PC-9 (cell line): ENCODE measurements at places on chromosomes 5 and 9. TPM values are rescaled to one million over a fixed set of nuclear protein-coding genes. Genes with fewer than 3 reads are reported as not detected.

DNA sequence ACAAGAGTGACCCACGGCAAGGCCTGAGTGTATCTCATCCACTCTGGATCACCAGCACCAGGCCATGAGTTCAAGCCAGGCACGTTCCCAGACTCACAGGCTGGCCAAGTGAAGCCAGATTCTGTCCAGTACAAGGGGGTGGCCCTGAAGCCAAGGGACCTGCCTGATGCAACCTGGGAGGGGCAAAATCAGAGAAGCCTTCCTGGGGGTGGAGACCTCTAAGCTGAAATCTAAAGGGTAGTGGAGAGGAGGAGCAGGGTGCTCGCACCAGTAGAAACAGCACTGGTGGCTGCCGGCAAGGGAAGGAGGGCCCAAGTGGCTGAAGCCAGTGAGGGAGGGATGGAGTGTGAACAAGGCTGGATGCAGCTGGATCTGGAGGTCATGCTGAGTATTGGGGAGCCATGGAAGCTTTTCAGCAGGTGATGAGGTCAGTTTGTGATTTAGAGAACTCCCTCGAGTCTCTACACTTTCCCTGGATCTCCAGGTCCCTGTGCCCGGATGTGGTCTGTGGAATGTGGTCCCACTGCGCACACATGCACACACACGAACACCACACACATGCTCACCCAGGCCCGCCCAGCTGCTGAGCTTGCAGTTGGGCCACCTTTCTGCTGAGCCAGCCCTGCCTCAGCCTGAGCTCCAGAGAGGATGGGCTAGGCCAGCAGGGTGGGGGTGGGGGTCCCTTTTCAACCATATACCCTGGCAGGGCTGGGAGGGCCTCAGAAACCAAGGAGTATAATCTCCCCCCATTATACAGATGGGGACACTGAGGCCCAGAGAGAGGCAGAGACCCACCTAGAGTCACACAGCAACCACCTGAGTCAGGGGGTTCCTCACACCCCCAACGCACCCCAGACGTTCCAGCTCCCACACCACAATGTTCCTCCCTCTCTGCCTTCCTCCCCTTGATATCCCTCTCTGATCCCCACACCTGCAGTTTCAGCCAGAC lies 1.6 kb downstream of the PIP5KL1 start:
- no peaks in the 10 kb centered on the region for H3K27me3 ChIP-seq
- H3K4me3 ChIP-seq = peak overlapping the region; percentile 63
- DNase-seq = no peak
- H3K36me3 ChIP-seq = no peaks in the 10 kb centered on the region
- H3K4me1 ChIP-seq = peaks cover 37% of the 10 kb centered on the region

DNA sequence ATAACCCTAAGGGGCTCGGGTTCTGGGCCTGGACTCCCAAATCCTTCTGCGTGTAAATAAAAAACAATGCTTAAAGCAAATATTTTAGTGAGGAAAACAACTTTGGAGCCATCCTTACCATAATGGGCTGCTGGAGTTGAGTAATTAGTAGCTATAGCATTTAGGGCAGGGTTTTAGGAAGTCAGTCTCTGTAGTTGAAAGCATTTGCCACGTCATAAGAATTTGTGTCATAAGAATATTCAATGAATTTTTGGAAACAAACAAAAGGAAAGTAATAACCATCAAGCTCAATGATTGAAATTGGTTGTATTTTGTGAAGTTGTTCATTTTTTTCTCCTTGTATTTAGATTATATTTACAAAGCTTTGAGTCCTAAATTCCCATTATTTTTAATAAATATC lies 114.8 kb upstream of the ELL2 start:
- peaks cover 54% of the 10 kb centered on the region for H3K4me1 ChIP-seq
- no peaks in the 10 kb centered on the region for H3K27me3 ChIP-seq
- H3K27ac ChIP-seq = no peak overlapping the region
- DNase-seq = no peak

DNA sequence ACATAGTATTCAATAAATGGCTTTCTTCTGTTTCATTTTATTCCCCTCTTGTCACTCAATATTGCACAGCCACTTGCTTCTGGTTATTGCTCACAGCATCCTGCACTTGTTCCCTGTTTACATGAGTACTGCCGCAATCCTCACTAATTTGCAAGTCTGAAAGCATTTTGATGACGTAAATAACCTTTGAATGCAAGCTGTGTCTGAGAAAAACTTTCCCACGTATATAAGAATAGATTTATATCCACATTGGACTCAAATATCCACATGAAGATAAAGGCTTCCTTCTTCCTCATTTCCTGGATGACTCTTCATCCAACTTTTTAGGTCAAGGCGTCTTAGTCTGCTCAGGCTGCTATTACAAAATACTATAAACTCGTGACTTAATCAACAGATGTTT lies 88.2 kb upstream of the DAP start:
- no peaks in the 10 kb centered on the region for H3K4me1 ChIP-seq
- no peaks in the 10 kb centered on the region for H3K36me3 ChIP-seq
- H3K27ac ChIP-seq = no peak overlapping the region
- H3K4me3 ChIP-seq = no peak overlapping the region
- no peaks in the 10 kb centered on the region for H3K27me3 ChIP-seq

GRCh38 chr9:37325778-37326177 lies 96.7 kb upstream of the GRHPR start:
- no peaks in the 10 kb centered on the region for H3K4me1 ChIP-seq
- DNase-seq = no peak
- H3K27me3 ChIP-seq = no peaks in the 10 kb centered on the region
- no peak overlapping the region for H3K4me3 ChIP-seq

GRCh38 chr5:10077791-10078545 lies 171.7 kb downstream of the ATPSCKMT start:
- no peak for DNase-seq
- H3K27ac ChIP-seq = no peak overlapping the region
- no peaks in the 10 kb centered on the region for H3K36me3 ChIP-seq
- H3K4me1 ChIP-seq = no peaks in the 10 kb centered on the region

- H3K36me3 ChIP-seq = no peaks in the 10 kb centered on the region
- no peak overlapping the region for H3K4me3 ChIP-seq
- no peak overlapping the region for H3K27ac ChIP-seq
- H3K27me3 ChIP-seq = no peaks in the 10 kb centered on the region
Measured at GRCh38 chr9:136631038-136632000, 31.4 kb upstream of the EGFL7 start.

DNA sequence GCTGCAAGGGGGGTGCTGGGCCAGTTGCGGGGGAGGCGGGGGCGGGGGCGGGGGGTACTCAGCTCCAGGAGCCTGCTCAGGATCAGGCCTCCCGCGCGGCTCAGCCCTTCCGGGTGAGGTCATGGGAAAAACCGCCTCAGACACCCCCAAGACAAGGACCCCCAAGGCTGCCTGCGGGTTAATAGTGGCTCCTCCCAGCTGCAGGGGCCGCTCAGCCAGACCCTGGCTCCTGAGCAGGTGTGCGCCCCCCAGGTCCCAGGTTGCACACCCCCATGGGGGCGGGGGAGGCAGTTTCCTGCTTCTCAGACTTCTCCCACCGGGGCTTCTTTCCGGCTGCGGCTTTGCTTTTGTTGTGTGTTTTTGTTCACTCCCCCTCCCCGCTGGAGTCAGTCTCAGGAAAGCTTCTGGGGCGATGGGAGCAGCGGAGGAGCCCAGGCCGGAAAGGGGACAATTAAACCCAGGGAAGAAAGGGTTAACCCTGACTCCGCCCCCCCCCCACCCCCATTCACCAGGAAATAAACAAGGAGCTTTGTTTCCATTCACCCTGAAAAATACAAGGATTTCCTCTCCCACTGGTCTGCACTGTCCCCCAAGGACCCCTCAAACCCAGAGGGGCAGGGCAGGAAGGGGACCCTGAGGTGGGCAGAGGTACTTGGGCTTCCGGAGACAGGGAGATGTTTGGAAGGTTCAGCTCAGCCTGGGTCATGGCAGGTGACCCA lies 42.3 kb upstream of the NOTCH1 start:
- no peak overlapping the region for H3K4me3 ChIP-seq
- peaks cover 22% of the 10 kb centered on the region for H3K27me3 ChIP-seq
- no peaks in the 10 kb centered on the region for H3K36me3 ChIP-seq
- H3K27ac ChIP-seq = no peak overlapping the region

GRCh38 chr9:95494416-95495371 lies 22.1 kb downstream of the PTCH1 start:
- peaks cover 4% of the 10 kb centered on the region for H3K4me1 ChIP-seq
- H3K27me3 ChIP-seq = no peaks in the 10 kb centered on the region
- H3K36me3 ChIP-seq = no peaks in the 10 kb centered on the region

The F2RL1 gene
- 34.5 and 34.6 TPM in 2 replicates for total RNA-seq

GRCh38 chr5:109880907-109881685 lies 191.4 kb downstream of the MAN2A1 start:
- no peaks in the 10 kb centered on the region for H3K36me3 ChIP-seq
- H3K27me3 ChIP-seq = no peaks in the 10 kb centered on the region
- no peak overlapping the region for H3K4me3 ChIP-seq
- H3K27ac ChIP-seq = no peak overlapping the region
- DNase-seq = no peak

DNA sequence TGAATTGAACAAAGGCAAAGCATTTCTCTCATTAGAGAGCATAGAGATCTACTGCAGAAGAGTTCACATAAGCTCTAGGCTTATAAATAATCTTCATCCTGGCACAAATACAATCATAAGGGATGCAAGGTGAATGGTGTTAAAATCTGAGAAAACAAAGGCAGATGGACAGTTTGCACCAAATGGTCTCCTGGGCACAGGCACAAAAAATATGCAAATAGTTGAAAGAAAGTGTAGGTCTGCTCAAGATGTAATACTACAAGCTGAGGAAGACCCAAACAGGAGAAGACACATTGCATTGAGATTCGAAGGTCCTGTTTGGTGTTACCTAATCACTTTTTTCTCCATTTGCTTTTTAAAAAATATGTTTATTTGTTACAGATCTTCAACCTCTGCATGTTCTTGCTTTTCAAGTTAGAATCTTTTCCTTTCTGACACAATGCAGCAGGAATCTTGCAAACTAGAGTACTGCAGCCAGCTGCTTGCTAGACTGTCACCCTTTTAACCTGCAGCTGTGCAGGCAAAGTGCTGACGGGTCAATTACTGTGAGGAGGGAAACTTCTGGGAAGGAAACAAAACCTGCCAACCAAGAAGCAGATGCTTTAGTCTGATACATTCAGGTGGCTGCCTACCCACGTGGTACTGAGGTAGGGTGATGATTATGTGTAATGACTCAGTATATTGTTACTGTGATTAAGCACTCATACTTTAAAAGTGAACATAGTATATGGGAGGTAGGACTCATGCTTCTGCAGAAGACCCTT lies 1048.6 kb upstream of the SEMA6A start:
- H3K27me3 ChIP-seq = no peaks in the 10 kb centered on the region
- no peak overlapping the region for H3K27ac ChIP-seq
- no peak overlapping the region for H3K4me3 ChIP-seq
- DNase-seq = no peak

The NTRK2 gene
- not detected in 2 replicates for total RNA-seq

DNA sequence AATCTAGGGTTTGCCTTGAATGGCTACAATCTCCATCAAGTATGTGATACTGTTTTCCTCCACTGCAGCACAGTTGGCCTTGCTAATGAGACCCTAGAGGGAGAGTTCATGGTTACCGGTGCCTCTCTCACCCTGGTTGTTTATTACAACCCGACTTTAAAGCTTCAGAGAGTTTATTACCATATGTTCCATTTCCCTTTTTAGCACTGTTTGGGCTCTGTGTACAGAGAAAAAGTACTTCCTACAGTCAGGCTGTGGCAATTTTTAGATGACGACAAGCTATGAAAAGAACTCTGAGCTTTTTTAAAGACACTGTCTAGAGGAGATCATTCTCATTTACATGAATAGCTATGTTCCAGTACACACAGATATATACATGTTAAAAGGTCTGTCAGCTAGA lies 48.8 kb upstream of the PLCXD3 start:
- DNase-seq = no peak
- no peaks in the 10 kb centered on the region for H3K4me1 ChIP-seq
- H3K36me3 ChIP-seq = no peaks in the 10 kb centered on the region
- no peak overlapping the region for H3K4me3 ChIP-seq
- no peak overlapping the region for H3K27ac ChIP-seq
- no peaks in the 10 kb centered on the region for H3K27me3 ChIP-seq

GRCh38 chr9:74521009-74521408 lies 23.9 kb downstream of the RORB start:
- no peak overlapping the region for H3K27ac ChIP-seq
- no peaks in the 10 kb centered on the region for H3K36me3 ChIP-seq
- no peaks in the 10 kb centered on the region for H3K27me3 ChIP-seq
- no peak overlapping the region for H3K4me3 ChIP-seq
- no peaks in the 10 kb centered on the region for H3K4me1 ChIP-seq
- DNase-seq = no peak

GRCh38 chr5:120936652-120937051 lies 472.6 kb downstream of the PRR16 start:
- H3K27me3 ChIP-seq = no peaks in the 10 kb centered on the region
- H3K36me3 ChIP-seq = no peaks in the 10 kb centered on the region
- no peaks in the 10 kb centered on the region for H3K4me1 ChIP-seq

- no peak overlapping the region for H3K4me3 ChIP-seq
- DNase-seq = no peak
- H3K27ac ChIP-seq = no peak overlapping the region
- peaks cover 16% of the 10 kb centered on the region for H3K4me1 ChIP-seq
Measured at GRCh38 chr9:708551-709432, 132.7 kb upstream of the DMRT1 start.

The SPATA31A6 gene
- not detected in 2 replicates for total RNA-seq

The SPTAN1 gene
- total RNA-seq = 214 and 239 TPM in 2 replicates

The GBGT1 gene
- total RNA-seq = 1.2 and 3.0 TPM in 2 replicates

The RAB3C gene
- not detected in 2 replicates for total RNA-seq

- H3K36me3 ChIP-seq = no peaks in the 10 kb centered on the region
- no peak overlapping the region for H3K27ac ChIP-seq
- H3K4me1 ChIP-seq = no peaks in the 10 kb centered on the region
- no peak overlapping the region for H3K4me3 ChIP-seq
- DNase-seq = no peak
Measured at GRCh38 chr5:139676406-139676805, 28.3 kb downstream of the CXXC5 start.

GRCh38 chr9:136203408-136204144 lies 1.4 kb downstream of the LHX3 start:
- DNase-seq = no peak
- no peaks in the 10 kb centered on the region for H3K36me3 ChIP-seq
- H3K4me1 ChIP-seq = no peaks in the 10 kb centered on the region
- H3K27ac ChIP-seq = no peak overlapping the region

- peak; percentile 31 for DNase-seq
- no peak overlapping the region for H3K27ac ChIP-seq
- H3K4me1 ChIP-seq = peaks cover 73% of the 10 kb centered on the region
- no peaks in the 10 kb centered on the region for H3K27me3 ChIP-seq
Measured at GRCh38 chr5:61308712-61309111, 23.3 kb upstream of the ZSWIM6 start.

DNA sequence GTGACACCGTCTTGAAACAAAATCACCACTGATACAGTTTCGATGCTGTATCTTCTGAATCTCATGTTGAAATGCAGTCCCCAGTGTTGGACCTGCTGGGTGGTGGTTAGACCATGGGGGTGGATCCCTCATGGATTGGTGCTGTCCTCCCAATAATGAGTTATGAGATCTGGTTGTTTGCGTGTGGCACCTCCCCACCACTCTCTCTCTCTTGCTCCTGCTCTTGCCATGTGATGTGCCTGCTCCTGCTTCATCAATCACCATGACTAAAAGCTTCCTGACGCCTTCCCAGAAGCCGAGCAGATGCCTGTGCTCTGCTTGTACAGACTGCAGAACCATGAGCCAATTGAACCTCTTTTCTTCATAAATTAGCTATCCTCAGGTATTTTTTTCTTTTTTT lies 15.2 kb upstream of the C5orf15 start:
- no peaks in the 10 kb centered on the region for H3K27me3 ChIP-seq
- H3K36me3 ChIP-seq = peaks cover 45% of the 10 kb centered on the region
- no peak overlapping the region for H3K4me3 ChIP-seq
- H3K27ac ChIP-seq = no peak overlapping the region

The MED7 gene
- total RNA-seq = 9.4 and 11.8 TPM in 2 replicates

GRCh38 chr5:96821260-96821916 lies 13.6 kb upstream of the ERAP1 start:
- H3K27me3 ChIP-seq = no peaks in the 10 kb centered on the region
- peaks cover 16% of the 10 kb centered on the region for H3K4me1 ChIP-seq
- H3K27ac ChIP-seq = no peak overlapping the region
- H3K36me3 ChIP-seq = no peaks in the 10 kb centered on the region
- DNase-seq = no peak
